ENCODE measurements at places on chromosomes 16 and 17. TPM values are rescaled to one million over a fixed set of nuclear protein-coding genes. Genes with fewer than 3 reads are reported as not detected.

PLCG2 gene
- total RNA-seq: 14.6 TPM

PIPOX gene
- total RNA-seq: 3.0 TPM

FASN gene
- 95.4 TPM for total RNA-seq

NTN1 gene
- 3.3 TPM for total RNA-seq

DNA sequence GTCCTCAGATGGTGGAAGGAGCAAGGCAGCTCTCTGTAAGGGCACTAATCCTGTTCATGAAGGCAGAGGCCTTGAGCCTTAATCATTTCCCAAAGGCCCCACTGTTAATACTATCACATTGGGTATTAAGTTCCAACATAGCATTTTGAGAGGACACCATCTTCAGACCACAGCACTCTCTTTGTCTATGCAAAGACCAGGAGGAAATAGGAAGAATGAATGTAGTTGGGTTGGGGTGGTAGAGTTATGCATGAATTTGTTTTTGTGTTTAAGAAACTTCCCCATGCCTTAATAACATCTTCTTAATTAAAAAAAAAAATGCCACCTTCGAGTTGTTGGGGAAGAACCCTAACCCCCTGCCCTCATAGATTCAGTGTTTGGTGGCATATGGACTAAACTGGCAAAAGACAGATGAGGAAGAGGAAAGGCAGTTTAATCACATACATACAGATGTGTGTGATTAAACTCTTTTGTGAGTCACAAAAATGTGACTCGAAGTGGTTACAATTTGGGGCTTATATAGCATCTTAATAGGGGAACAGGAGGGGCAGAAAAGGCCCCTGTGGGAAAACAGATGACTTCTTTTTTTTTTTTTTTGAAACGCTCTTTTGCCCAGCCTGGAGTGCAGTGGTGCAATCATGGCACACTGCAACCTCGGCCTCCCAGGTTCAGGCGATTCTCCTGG, 35.0 kb upstream of the SLC5A10 start:
- H3K36me3 ChIP-seq: no peaks in the 10 kb centered on the region
- no peak overlapping the region for H3K27ac ChIP-seq
- no peaks in the 10 kb centered on the region for H3K4me1 ChIP-seq
- no peak overlapping the region for H3K4me3 ChIP-seq
- no peak for DNase-seq
- no peaks in the 10 kb centered on the region for H3K27me3 ChIP-seq

GRCh38 chr16:89393738-89394406, 96.5 kb downstream of the ANKRD11 start:
- no peak overlapping the region for H3K4me3 ChIP-seq
- H3K4me1 ChIP-seq: no peaks in the 10 kb centered on the region
- no peak for DNase-seq
- H3K27me3 ChIP-seq: no peaks in the 10 kb centered on the region

Measured in breast epithelium (tissue), 4 donors.